ENCODE measurements at places on chromosomes 7 and 10.

GRCh38 chr7:871900-872537 is 4.3 kb upstream of the GET4 start:
- DNase-seq = no peak

DNA sequence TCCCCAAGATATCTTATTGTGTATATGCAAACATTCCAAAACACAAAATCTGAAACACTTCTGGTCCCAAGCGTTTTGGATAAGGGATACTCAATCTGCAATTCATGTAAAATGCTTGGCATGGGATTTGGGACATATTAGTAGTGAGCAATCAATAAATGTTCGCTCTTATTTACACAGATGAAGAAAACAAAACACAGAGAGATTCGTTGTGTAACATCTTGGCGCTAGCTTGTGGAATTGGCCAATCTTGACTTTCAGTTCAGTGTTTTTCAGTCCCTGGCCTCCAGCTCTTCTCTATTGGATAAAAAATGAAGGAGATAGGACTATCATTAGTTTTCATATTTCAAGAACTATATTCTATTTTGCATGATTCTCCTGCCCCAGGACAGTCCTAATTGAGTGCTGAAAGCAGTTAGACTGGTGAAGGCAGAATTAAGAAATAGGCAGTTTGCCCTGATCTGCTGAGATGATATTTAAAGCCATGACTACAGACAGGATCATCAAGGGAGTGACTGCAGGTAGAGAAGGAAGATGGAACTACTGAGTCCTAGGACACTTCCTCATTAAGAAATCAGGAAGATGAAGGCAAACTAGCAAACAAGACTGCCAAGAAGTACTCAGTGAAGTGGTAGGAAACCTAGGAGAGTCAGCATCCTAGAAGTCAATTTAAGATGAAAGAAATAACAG is 1.8 kb downstream of the PNLIPRP3 start:
- DNase-seq = no peak

- no peak for DNase-seq
Observed at GRCh38 chr10:3425261-3425660, 252.7 kb upstream of the PITRM1 start.

- DNase-seq = no peak
Observed at GRCh38 chr10:81096558-81096957, 558.9 kb downstream of the SH2D4B start.

GRCh38 chr10:122503012-122503411 is 41.7 kb downstream of the HTRA1 start:
- no peak for DNase-seq

GRCh38 chr10:28878236-28878970 is 201.1 kb downstream of the BAMBI start:
- no peak for DNase-seq

DNA sequence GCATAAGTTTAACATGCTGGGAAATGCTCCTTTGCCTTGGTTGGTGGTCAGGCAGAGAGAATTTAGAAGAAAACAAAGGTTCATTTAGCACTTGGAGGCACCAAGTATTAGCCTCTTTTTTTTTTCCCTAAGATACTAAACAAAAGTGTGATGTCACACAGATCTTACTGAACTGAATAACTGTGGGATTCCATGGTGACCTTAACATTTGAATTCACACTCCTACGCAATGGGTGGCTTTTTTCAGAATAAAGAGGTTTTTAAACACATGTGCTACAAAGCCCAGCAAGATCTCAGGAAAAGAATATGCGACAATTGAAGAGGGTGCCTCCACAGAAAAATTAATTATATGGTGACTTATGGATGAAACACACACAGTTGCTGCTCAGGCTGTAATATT is 133.4 kb upstream of the ABCB5 start:
- DNase-seq = no peak

DNA sequence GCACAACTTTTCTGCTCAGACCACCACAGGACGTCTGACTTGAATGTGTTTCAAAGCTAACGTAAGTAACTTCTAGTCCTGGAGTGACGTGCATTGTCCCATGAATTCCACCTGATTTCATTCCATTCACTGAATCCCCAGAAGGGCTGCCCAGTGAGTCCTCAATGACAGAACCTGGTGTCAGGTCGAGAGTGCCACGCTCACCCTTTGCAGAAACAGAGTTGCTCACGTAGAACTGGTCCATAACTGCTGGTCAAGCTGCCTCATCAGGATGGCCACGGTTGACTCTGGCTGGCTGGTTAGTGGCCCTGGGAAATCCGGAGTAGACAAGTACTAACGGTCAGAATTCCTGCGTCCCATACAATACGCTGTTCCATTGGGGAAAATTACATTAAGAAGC is 50.6 kb upstream of the UBE3C start:
- DNase-seq = no peak

DNA sequence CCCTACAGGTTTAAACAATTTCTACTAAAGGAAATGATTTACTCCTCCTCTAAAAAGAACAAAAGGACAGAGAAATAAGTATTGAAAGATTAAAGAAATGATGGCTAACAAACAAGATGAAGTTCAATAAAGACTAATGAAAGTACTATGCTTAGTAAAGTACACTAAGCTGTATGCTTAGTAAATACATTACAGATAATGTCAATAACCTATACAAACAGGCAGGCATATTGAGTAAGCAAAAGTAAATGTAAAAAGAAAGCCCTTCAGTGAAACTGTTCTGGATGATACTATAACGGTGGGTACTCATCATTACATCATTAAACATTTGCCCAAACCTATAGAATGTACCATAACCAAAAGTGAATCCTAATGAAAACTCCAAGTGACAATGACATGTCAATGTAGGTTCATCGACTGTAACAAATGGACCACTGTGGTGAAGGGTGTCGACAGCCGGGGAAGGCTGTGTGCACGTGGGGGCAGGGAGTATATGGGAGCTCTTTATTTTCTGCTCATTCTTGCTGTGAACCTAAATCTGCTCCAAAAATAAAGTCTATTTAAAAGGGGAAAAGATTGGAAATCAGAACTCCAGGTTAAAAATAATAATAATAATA is 34.0 kb downstream of the CYTH3 start:
- no peak for DNase-seq

- no peak for DNase-seq
Observed at GRCh38 chr7:80542398-80542797, 30.5 kb upstream of the GNAT3 start.

DNA sequence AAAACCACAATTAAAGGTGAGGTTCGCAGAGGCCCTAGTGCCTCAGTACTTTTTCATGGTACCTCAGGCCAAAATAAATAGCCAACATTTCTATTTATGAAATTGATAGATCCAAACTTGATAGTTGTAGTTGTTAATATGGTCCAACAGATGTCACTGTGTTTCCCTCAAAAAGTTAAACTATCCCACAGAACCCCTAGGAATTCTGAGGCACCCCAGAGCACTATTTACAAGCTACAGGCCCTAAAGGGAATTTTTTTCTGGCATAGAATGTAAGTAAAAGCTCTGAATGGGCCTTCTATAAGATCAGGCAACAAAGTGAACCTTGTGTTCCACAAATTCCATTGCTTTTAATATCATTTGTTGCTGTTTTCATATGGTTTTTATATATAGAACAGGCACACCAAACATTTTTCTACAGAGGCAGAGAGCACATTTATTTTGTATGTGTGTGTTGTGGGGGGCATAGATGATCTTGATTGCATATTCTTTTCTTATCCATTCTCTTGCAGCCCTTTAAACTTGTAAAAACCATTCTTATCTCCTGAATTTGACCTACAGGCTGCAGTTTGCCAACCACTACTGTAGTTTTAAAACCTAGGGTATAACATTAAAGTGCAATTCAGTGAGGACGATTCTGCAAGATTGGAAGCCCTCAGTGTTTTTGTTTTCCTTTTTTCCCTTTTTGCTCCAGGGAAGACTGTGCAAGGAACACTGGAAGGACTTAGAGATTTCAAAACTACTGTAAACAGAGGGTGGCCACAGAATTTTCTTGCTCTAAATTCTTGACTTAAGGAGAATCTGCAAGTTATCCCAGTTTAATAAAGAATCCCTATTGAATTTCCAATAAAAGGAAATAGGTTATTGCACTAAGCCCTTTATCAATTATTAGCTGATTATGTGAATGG is 3.5 kb upstream of the ARL4A start:
- DNase-seq = no peak

DNA sequence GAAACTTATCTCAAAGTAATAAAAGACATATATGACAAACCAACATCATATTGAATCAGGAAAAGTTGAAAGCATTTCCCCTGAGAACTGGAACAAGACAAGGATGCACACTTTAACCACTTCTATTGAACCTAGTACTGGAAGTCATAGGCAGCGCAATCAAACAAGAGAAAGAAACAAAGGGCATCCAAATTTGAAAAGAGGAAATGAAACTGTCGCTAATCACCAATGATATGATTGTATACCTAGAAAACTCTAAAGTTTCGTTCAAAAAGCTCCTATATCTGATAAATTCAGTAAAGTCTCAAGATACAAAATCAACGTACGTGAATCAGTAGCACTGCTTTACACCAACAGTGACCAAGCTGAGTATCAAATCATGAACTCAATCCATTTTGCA is 137.7 kb upstream of the TEX47 start:
- no peak for DNase-seq

DNA sequence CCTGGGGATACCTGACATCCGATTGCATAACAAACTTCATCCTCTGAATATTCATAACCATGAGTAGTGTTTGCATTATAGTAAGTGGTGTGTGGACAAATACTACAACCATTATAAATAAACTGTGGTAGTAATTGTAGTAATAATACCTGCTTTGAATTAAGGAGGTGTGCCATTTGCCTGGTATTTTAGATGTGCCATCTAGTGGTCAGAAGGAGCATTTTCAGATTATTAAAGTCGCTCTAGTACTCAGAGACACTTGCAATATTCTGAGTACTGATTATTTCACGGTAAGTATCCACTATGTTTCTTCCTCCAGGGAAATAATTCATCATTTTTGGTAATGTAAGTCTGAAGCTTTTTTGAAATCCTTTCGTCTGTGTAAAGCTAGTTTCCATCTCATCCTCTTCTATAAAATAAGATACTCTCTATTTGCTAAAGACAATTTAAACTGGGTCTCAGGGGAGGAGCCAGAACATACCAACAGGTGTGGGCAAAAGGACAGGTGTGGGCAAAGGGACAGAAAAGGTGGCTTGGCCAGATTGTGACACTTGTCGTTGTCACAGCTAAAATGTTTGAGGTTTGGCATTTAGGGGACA is 115.3 kb upstream of the WDR11 start:
- no peak for DNase-seq

GRCh38 chr7:14270099-14270498 is 280.6 kb upstream of the ETV1 start:
- no peak for DNase-seq

GRCh38 chr7:111883241-111883640 is 320.9 kb upstream of the IMMP2L start:
- no peak for DNase-seq

- DNase-seq = no peak
Observed at GRCh38 chr10:131930150-131930549, 29.3 kb downstream of the PPP2R2D start.

DNA sequence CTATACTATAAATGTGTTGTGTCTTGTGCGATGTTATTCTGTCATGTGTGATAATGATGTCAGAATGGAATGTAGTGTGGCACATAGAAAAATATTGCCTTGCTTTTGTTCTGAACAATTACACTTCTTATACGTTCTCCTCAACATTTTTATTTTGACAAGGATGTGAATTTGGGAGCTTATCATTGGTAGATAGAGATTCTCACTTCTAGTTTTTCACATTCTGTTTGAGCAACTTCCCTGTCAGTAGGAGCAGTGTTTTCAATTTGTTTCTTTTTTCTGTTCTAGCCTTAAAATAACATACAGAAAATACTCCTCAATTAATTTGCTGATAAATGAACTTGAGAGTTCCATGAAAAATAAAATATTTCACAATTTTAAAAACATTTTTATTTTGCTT is 17.6 kb downstream of the SUN3 start:
- no peak for DNase-seq

GRCh38 chr10:124696446-124697392 is 47.5 kb downstream of the FAM53B start:
- DNase-seq = peak; percentile 41

GRCh38 chr7:129209067-129209926 is 15.5 kb upstream of the AHCYL2 start:
- no peak for DNase-seq

- DNase-seq = no peak
Observed at GRCh38 chr10:30939643-30940251, 91.9 kb downstream of the ZNF438 start.

- no peak for DNase-seq
Observed at GRCh38 chr10:69486922-69487730, 35.9 kb downstream of the TSPAN15 start.

- no peak for DNase-seq
Observed at GRCh38 chr7:119711104-119711503, 561.9 kb upstream of the KCND2 start.

DNA sequence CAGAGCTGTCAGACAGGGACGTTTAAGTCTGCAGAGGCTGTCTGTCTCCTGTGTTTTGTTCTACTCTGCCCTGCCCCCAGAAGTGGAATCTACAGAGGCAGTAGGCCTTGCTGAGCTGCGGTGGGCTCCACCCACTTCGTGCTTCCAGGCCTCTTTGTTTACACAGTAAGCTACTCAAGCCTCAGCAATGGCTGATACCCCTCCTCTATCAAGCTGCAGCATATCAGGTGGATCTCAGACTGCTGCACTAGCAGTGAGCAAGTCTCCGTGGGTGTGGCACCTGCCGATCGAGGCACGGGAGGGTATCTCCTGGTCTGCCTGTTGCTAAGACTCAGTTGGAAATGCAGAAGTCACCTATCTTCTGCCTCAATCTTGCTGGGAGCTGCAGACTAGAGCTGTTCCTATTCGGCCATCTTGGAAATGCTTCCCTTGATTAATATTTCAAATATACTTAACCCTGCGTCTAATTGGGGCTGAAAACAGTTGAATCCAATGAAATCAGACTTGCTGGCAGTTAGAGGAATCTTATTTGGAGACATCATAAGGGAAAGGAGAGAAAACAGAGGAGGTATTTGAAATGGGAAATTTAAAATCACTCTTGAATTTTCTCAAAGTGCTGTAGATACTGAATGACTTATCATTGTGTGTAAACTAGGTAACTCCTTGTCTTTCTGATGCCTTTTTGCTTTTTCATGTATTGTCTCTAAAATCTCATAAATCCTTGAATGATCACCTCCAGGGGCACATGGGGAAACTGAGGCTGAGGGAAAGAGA is 13.8 kb upstream of the CYP3A5 start:
- peak; percentile 34 for DNase-seq

- peak; percentile 66 for DNase-seq
Observed at GRCh38 chr7:5997210-5997808, 11.5 kb downstream of the PMS2 start.

DNA sequence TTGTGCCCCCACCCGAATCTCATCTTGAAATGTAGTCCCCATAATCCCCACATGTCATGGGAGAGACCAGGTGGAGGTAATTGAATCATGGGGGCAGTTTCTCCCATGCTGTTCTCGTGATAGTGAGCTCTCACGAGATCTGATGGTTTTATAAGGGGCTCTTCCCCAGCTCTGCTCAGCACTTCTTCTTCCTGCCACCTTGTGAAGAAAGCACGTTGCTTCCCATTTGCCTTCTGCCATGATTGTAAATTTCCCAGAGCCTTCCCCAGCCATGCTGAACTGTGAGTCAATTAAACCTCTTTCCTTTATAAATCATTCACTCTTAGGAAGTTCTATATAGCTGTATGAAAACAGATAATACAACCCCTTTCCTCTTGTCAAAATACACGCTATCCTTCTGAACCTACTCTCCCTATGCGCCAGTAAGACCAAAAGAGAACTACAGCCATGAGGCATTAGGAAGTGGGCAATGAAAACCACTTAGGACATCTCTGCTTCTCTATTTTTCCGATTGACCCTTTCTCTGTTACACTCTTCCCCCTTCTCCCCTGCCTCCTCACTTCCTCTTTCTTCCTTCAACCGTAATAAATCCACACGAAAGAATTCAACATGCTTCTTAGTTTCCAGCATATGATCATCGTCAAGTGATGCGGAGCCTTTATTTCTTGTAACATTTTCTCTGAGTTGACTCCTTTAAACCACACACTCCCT is 101.2 kb upstream of the WDR11 start:
- DNase-seq = no peak

Data from CD4-positive, alpha-beta T cell treated with Interleukin-17A for 4 hours (primary cell).